ENCODE measurements at places on chromosomes 3 and 15.
A peak's percentile ranks its signal among the peaks of the same experiment; 100 is the strongest.

- H3K27ac ChIP-seq: no peak overlapping the region
- no peaks in the 10 kb centered on the region for H3K36me3 ChIP-seq
- H3K4me1 ChIP-seq: no peaks in the 10 kb centered on the region
- no peak for DNase-seq
- peaks cover 31% of the 10 kb centered on the region for H3K27me3 ChIP-seq
These were observed 99.8 kb upstream of the CPNE4 start for GRCh38 chr3:132134611-132135010.

GRCh38 chr15:40064231-40064894, 25.4 kb upstream of the SRP14 start:
- no peaks in the 10 kb centered on the region for H3K27me3 ChIP-seq
- no peaks in the 10 kb centered on the region for H3K36me3 ChIP-seq
- H3K4me3 ChIP-seq: no peak overlapping the region

- H3K27me3 ChIP-seq: no peaks in the 10 kb centered on the region
- no peak overlapping the region for H3K27ac ChIP-seq
- DNase-seq: no peak
- peaks cover 4% of the 10 kb centered on the region for H3K36me3 ChIP-seq
These were observed 6.1 kb upstream of the HGD start for GRCh38 chr3:120688121-120688520.

- peaks cover 2% of the 10 kb centered on the region for H3K36me3 ChIP-seq
- H3K4me3 ChIP-seq: no peak overlapping the region
- H3K4me1 ChIP-seq: peaks cover 13% of the 10 kb centered on the region
- H3K27ac ChIP-seq: no peak overlapping the region
These were observed 437.7 kb downstream of the DIPK2A start for GRCh38 chr3:144409319-144409718.

- no peak overlapping the region for H3K27ac ChIP-seq
- H3K4me3 ChIP-seq: no peak overlapping the region
- no peaks in the 10 kb centered on the region for H3K36me3 ChIP-seq
- no peaks in the 10 kb centered on the region for H3K4me1 ChIP-seq
- DNase-seq: no peak
These were observed 77.4 kb upstream of the SEC13 start for GRCh38 chr3:10398341-10398740.

DNA sequence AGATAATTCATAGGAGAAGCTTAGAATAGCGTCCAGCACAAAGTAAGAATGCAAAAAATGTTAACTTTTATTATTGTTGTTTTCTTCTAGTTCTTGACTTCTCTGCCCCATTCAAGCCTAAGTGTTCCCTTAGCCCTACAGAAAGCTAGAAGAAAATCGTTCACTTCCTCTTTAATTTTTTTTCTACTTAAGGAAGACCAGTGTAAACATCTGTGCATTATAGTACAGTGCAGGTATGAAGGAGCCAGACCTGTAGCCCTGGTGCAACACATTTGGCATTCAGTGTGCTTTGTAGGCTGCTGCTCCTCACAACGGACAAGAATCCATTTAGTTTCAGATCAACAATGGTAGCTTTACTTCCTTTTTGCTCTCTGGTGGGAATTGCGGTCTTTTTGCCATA, 127.8 kb upstream of the SLC7A14 start:
- H3K4me1 ChIP-seq: peaks cover 34% of the 10 kb centered on the region
- DNase-seq: no peak
- peaks cover 29% of the 10 kb centered on the region for H3K36me3 ChIP-seq
- H3K27me3 ChIP-seq: no peaks in the 10 kb centered on the region
- H3K4me3 ChIP-seq: no peak overlapping the region

DNA sequence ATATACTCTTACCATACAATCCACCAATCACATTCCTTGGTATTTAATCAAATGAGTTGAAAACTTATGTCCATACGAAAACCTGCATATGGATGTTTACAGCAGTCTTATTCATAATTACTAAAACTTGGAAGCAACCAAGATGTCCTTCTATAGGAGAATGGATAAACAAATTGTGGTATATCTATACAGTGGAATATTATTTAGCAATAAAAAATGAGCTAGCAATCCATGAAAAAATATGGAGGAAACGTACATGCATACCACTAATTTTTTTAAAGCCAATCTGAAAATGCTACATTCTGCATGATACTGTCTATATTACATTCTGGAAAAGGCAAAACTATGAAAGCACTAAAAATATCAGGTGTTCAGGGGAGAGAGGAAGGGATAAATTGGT, 73.9 kb upstream of the LPP start:
- no peak overlapping the region for H3K27ac ChIP-seq
- H3K36me3 ChIP-seq: no peaks in the 10 kb centered on the region
- no peaks in the 10 kb centered on the region for H3K27me3 ChIP-seq

DNA sequence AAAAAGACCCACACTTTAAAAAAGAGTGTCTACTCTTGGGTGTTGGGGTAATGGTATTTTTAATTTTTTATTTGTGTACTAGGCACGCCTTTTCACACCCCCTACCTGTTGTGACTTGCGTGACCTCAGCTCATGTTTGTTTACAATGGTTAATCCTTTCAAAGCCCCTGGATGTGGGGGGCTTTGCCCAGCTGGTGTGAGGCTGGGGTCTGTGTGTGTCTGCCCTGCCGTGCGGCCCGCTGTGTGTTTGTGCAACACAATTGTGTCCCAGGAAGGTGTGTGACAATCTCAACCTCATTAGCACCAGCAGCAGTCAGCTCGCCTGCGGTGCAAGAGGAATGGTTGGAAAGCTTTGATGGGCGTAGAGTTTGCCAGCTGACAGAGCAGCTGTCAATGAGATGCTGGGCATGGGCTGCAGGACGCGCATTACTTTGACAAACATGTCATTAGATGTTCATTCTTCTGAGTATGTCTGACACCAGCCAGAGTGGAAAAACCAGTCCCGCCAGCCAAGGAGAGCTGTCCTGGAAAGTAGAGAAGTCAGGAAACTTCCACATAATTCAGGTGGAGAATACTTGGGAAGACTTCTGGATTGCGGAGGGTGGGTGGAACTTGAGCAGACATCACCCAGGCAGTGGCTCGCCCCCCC, 9.6 kb downstream of the LRRK1 start:
- peaks cover 9% of the 10 kb centered on the region for H3K27me3 ChIP-seq
- DNase-seq: no peak
- no peaks in the 10 kb centered on the region for H3K36me3 ChIP-seq
- no peak overlapping the region for H3K27ac ChIP-seq
- peaks cover 19% of the 10 kb centered on the region for H3K4me1 ChIP-seq

- H3K4me3 ChIP-seq: no peak overlapping the region
- no peaks in the 10 kb centered on the region for H3K4me1 ChIP-seq
- H3K27me3 ChIP-seq: peaks cover under 1% of the 10 kb centered on the region
- no peaks in the 10 kb centered on the region for H3K36me3 ChIP-seq
These were observed 205.6 kb upstream of the PROK2 start for GRCh38 chr3:71990545-71990944.

GRCh38 chr3:71813704-71814103, 28.8 kb upstream of the PROK2 start:
- no peaks in the 10 kb centered on the region for H3K27me3 ChIP-seq
- no peaks in the 10 kb centered on the region for H3K4me1 ChIP-seq

DNA sequence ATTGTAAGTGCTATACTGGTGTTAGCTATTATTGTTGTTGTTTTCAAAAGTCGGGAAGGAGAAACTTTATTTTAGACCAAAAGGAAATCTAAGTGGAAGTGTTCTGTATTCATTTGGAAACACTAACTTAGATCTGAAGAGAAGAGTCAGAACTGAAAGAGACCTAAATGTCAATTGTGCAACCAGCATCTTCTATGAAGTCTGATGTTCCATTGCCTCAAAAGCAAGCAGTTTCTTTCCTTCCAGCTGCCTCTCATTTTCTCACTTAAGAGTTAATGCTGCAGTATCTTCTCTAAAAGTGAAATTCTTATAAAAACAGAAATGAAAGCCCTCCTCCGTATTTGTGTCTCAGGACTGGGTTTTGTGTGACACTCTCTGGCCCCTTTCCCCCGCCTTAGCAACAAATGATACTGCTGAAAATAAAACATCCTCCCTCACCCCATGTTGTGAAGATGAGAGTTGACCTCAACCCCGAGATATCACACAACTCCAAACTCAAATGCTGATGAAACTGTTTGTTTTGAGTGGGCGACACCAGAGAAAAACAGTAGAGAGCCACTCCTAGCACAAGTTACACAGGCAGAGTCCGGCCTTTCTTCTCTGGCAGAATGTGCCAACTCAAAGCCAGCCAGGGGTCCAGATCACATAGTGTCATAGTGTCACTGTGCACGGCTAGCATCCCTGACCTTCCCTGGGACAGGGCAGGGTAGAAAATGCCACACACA, 48.9 kb downstream of the GLDN start:
- no peak overlapping the region for H3K27ac ChIP-seq
- DNase-seq: no peak
- no peaks in the 10 kb centered on the region for H3K4me1 ChIP-seq
- H3K36me3 ChIP-seq: no peaks in the 10 kb centered on the region
- H3K4me3 ChIP-seq: no peak overlapping the region
- H3K27me3 ChIP-seq: no peaks in the 10 kb centered on the region

DNA sequence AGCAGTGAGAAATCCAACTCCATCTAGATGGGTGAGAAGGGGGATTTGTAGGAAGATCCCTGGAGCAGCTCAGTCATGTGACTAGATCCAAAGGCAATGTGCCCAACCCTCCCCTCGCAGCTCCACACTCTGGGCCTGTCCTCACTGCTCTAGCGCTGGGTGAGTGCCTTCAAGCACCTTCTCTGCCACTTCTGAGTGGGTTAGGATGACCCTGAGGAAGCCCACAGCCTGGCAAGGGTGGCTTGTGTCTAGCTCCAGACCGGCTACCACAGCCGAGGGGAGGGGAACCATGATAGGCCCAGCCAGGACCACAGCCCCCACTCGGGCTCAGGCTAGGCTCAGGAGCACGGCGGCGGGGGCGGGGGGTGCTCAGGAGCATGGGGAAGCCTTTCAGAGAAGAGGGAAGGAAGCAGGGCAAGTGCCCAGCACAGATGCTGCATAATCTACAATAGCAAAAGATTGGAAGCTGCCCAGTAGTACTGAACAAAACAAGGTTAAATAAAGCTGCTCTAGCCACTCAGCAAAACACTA, 1.7 kb downstream of the SPATA12 start:
- H3K4me1 ChIP-seq: no peaks in the 10 kb centered on the region
- H3K27ac ChIP-seq: no peak overlapping the region

DNA sequence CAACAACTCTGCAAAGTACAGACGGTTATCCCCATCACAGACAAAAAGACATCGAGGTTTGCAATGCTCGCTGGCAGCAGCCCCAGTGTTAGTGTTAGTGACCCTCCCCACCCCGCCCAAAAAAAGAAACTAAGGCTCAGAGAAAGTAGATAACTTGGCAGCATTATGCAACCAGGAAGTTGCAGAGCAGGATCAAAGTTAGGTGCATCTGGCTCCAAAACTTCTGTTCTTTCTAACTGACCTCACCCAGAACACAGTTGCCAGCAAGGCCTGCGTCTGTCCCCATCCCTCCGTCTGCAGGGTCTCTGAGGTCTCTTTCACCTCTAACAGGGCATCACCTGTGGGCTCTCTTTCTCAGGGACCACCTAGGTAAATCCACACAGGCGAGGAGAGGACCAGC, 51.5 kb downstream of the BDH1 start:
- no peak overlapping the region for H3K27ac ChIP-seq
- no peak for DNase-seq
- H3K27me3 ChIP-seq: no peaks in the 10 kb centered on the region
- H3K4me3 ChIP-seq: no peak overlapping the region
- no peaks in the 10 kb centered on the region for H3K36me3 ChIP-seq
- H3K4me1 ChIP-seq: peaks cover 26% of the 10 kb centered on the region

DNA sequence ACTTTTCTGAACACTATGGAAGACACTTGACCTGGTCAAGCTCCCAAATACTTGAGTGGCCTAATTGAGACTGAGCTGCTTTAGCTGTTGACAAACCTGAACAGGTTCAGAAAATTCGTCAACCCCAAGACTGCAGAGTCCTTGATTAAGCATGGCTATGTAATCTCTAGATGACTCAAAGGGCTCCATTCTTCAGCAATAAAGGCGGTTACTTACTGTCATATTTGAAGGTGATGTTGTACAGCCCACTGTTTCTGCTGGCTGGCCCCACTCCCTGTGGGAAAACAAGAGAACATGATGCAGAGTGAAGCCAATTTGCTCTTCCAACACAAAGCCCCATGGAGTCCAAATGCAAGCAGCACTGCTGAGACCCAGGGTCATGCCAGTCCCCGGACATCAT, 45.1 kb downstream of the IL17RD start:
- H3K27ac ChIP-seq: peak overlapping the region; percentile 90
- peaks cover 3% of the 10 kb centered on the region for H3K36me3 ChIP-seq
- no peak for DNase-seq
- no peaks in the 10 kb centered on the region for H3K27me3 ChIP-seq
- peaks cover 21% of the 10 kb centered on the region for H3K4me1 ChIP-seq

DNA sequence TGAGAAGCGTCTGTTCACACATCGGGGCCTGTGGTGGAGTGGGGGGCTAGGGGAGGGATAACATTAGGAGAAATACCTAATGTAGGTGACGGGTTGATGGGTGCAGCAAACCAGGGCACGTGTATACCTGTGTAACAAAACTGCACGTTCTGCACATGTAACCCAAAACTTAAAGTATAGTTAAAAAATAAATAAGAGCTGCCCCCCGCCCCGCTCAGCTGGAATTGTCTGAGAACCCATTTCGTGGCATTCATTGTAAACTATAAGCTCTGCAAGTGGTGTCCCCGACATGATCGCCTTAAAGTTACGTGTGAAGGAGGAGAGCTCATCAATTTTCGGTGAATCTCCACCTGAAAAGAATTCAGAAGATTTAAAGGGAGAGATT, 7.3 kb upstream of the LIPH start:
- H3K4me1 ChIP-seq: peaks cover 26% of the 10 kb centered on the region
- H3K36me3 ChIP-seq: no peaks in the 10 kb centered on the region
- no peak overlapping the region for H3K27ac ChIP-seq
- peaks cover 3% of the 10 kb centered on the region for H3K27me3 ChIP-seq
- no peak overlapping the region for H3K4me3 ChIP-seq

- H3K4me1 ChIP-seq: peaks cover 35% of the 10 kb centered on the region
- no peak overlapping the region for H3K4me3 ChIP-seq
- no peak for DNase-seq
- no peaks in the 10 kb centered on the region for H3K27me3 ChIP-seq
- peaks cover 10% of the 10 kb centered on the region for H3K36me3 ChIP-seq
These were observed 189.7 kb upstream of the CBLB start for GRCh38 chr3:106058475-106058874.

- H3K36me3 ChIP-seq: no peaks in the 10 kb centered on the region
- H3K27ac ChIP-seq: no peak overlapping the region
- H3K4me3 ChIP-seq: no peak overlapping the region
- DNase-seq: no peak
- H3K4me1 ChIP-seq: peaks cover 10% of the 10 kb centered on the region
These were observed 2.3 kb downstream of the MELTF start for GRCh38 chr3:197027151-197027895.

- DNase-seq: no peak
- H3K27ac ChIP-seq: peak overlapping the region; percentile 2
- peaks cover 8% of the 10 kb centered on the region for H3K36me3 ChIP-seq
These were observed 6.6 kb downstream of the GPX1 start for GRCh38 chr3:49351521-49352011.

- no peak overlapping the region for H3K4me3 ChIP-seq
- no peaks in the 10 kb centered on the region for H3K36me3 ChIP-seq
- H3K4me1 ChIP-seq: no peaks in the 10 kb centered on the region
- no peak overlapping the region for H3K27ac ChIP-seq
- peaks cover 14% of the 10 kb centered on the region for H3K27me3 ChIP-seq
- DNase-seq: no peak
These were observed 42.7 kb upstream of the CCK start for GRCh38 chr3:42308651-42309050.

All from mesothelial cell of epicardium (in vitro differentiated cells).